ENCODE measurements at places on chromosomes 2 and 18.

GRCh38 chr2:180050246-180050645 is 43.1 kb upstream of the CWC22 start:
- no peak for DNase-seq

DNA sequence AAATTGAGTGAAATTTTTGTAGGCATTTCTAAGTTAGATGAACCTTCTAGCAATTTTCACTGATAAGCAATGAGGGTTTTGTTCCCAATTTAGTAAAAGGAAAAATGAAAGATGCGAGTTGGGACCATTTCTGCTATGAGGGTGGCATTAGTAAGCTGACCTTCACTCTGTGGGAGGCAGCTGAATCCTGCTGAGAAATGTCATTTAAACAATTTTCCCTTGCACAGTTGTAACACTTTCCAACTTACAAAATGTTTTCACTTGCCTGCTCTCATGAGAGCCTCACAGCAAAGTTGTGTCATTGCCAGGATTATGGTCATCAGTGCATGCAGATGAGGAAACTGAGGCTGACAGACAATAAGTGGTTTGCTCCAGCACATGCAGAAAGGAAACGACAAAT is 527.7 kb downstream of the TNS1 start:
- no peak for DNase-seq

DNA sequence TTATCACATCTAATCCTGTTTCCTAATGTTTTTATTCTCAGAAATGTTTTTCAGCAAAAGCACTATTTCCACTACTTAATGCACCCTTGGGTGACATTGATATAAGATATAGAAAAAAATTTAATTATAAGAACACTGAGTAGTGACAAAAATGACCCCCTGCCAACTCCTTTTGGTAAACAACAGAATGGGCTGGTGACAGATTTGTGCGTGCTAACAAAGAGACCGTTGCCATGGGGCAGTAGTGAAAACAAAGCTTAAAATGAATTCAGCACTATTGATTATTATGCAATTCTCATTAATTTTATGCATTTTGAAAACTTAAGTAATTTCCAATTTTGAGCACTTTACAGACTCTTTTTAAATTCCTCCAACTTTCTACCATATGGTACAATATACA is 33.1 kb downstream of the RDH14 start:
- DNase-seq = no peak

GRCh38 chr2:43777306-43777926 is 3.6 kb downstream of the DYNC2LI1 start:
- no peak for DNase-seq

DNA sequence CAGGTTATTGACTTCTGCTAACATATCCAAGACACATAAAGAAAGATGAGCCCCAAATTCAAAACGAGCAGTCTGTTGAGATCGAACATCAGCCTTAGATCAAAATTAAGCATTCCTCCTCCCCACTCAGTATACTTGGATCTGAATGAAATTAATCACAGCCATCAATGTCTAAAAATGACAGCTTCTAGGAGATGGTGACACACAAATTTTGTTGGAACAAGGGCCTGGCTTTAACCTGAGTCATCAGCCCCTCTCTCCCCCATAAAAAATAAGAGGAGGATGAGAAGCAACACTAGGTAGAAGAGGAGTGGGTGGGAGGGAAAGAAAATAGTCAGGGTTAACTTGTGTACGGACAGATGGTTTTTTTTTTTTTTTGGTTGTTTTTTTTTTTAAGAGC is 223.1 kb downstream of the EXOC6B start:
- DNase-seq = no peak

GRCh38 chr2:152369176-152369860 is 34.3 kb downstream of the FMNL2 start:
- no peak for DNase-seq

- DNase-seq = no peak
Observed at GRCh38 chr2:78817430-78817829, 208.1 kb upstream of the REG3G start.

GRCh38 chr2:147109291-147109690 is 735.5 kb upstream of the ACVR2A start:
- no peak for DNase-seq

GRCh38 chr2:196555726-196556125 is 83.8 kb upstream of the CCDC150 start:
- no peak for DNase-seq

DNA sequence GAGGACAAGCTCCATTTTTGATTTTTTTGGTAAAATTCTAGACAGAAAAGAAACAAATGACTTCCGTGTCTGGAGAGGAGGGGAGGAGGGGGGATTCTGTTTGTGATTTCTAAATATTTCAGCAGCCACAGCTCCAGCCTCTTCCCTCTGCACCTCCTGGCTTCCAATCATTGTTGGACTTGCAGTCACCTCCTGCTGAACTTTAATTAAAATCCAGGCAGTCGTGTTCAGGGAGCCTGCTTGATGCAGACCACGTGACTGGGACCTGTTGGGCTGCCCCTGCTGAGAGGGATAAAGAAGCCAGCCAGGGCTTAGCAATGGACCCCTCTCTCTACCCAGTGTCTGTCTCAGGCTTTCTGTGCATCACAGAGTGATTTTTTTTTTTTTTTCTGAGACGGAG is 115.1 kb downstream of the SH3BP4 start:
- DNase-seq = no peak

- no peak for DNase-seq
Observed at GRCh38 chr2:51149725-51150124, 117.8 kb upstream of the NRXN1 start.

All from CD4-positive, alpha-beta T cell treated with Interleukin-17A for 4 hours (primary cell).